Stimulated activated CD8-positive, alpha-beta memory T cell treated with anti-CD3 and anti-CD28 coated beads, Interleukin-15, amount 100 ng/mL, for 4 hours (primary cell): ENCODE measurements at places on chromosomes 6 and 20.

GRCh38 chr6:111653434-111653833 lies 47.8 kb upstream of the TRAF3IP2 start:
- no peak for DNase-seq

DNA sequence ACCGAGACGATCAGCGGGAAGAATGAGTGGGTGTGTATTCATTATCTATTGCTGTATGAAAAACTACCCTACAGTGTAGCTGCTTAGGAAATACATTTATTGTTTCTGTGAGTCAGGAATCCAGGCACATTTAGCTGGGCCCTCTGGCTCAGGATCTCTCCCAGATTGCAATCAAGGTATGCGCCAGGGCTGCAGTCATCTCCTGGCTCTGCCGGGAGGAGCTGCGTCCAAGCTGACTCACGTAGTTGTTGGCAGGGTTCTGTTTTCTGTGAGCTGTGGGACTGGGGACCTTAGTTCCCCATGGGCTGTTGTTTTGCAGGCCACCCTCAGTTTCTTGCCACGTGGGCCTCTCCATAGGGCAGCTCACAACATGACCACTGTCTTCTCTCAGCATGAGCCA lies 68.2 kb upstream of the FUCA2 start:
- DNase-seq = no peak

DNA sequence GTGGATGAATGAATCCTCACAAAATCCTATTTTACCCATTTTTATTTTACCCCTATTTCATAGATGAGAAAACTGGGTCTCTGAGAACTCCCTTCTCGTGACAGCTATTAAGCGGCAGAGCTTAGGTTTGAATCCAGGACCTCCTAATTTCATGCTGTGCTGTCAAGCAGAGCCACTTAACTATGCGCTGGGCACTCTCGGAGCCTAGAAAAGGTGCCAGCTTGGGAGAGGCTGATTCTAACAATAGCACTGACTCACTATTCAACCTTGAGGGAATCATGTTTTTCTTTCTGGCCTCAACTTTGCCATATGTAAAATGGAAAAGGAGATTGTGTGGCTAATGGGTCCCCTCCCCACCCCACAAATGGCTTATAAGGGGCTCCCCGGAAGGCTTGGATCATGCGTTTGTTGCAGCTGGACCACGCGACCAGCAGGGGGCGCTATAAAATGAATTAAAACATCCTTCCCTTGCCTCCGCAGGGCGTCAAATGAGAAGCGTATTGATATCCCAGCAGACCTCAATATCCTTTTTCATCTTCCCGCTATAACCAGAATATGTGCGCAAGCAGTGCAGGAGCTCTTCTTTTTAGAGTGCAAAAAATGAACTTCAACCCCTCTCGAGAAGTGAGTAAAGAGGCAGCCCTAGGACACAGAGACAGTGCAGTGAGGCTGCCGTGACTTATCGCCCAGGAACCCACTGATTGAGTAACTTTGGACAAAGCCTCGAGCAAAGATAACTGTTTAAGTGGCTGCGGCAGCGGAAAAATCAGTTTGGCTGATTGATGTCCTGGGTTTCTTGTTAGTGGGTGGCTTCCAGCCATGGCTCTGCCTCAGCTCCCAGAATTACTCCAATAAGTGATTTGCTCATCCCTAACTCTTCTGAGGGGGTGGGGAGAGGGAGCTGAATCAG lies 12.8 kb upstream of the PDYN start:
- DNase-seq = no peak

GRCh38 chr20:17966432-17967310 lies 1.9 kb downstream of the SNX5 start:
- no peak for DNase-seq

DNA sequence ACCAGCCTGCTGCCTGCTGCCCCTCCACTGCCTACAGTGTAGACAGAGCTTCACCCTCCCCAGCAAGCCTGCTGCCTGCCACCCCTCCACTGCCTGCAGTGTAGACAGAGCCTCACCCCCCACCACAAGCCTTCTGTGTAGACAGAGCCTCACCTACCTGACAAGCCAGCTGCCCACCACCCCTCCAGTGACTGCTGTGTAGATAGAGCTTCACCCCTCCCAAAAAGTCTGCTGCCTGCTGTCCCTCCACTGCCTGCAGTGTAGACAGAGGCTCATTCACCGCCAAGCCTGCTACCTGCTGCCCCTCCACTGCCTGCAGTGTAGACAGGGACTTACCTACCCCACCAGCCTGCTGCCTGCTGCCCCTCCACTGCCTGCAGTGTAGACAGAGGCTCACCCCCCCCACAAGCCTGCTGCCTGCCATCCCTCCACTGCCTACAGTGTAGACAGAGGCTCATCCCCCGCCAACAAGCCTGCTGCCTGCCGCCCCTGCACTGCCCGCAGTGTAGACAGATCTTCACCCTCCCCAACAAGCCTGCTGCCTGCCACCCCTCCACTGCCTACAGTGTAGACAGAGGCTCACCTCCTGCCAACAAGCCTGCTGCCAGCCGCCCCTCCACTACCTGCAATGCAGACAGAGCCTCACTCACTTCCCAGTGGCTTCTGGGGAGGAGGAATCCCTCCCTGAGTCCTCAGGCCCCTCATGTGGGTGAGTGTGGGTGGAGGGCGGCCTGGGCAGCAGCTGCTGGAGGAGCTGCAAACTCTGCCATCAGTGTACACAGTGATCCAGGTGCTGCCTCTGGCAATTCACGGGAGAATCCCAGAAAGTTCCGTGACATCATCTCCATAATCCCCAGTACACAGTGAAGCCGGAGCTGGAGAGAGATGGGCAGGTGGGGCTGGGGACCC lies 140.9 kb downstream of the DLL1 start:
- no peak for DNase-seq
